ENCODE measurements at places on chromosomes 5 and 9.

DNA sequence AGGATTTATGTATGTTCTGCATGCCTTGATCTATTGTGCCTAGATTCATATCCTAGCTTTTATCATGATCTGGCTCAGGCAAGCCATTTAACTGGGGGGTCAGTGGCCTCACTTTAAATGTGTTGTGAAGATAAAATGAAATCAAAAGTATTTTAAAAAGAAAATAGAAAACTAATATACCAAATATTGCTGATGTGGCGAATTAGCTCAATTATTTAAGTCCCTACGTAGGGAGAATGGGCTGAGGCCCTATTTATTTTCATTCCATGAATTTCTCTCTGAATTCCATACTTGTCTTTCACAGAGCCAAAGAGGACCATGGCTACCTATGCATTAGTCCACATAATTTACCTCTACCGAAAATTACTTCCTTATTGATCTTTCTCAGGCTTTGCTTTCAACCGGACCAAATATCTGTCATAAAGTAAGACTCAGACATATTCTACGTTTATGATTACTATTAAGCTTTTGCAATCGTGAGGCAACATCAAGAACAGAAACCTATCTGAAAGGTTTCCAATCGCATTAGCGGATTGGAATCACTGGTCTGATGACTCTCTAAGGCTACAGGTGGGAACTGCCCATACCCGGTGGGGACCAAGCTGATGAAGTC lies 1.7 kb downstream of the MBLAC2 start:
- DNase-seq = no peak

DNA sequence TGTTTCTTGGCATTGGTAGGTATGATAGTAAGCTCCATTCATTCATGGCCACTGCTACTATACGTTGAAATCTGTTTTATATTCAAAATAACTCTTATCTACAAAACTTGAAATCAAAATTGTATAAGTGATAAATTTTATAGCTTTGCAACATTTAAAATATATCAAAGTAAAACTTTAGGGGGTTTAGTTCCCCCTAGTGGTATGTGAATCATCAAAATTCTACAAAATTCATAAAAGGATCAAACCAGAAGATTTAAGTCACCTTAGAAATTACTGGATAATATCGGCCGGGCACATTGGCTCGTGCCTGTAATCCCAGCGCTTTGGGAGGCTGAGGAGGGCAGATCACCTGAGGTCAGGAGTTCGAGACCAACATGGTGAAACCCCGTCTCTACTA lies 243.0 kb upstream of the CDH18 start:
- no peak for DNase-seq

DNA sequence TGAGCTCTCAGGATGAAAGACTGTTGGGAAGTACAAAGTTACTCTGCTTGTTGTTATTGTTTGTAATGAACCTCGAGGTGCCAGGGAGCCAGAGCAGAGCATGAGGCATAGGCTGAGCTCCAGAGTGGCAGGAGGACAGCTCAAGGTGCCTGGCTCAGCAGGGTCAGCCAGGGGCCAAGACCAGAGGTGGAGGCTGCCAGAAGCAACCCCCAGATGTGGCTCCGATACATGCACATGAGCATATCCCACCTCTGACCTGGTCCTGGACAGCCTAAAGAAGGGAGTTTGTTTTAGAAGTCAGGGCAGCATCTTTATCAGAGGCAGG lies 105.6 kb downstream of the PSD2 start:
- DNase-seq = no peak

- DNase-seq = no peak
These were observed 95.9 kb downstream of the KCNIP1 start for GRCh38 chr5:170599756-170600155.

DNA sequence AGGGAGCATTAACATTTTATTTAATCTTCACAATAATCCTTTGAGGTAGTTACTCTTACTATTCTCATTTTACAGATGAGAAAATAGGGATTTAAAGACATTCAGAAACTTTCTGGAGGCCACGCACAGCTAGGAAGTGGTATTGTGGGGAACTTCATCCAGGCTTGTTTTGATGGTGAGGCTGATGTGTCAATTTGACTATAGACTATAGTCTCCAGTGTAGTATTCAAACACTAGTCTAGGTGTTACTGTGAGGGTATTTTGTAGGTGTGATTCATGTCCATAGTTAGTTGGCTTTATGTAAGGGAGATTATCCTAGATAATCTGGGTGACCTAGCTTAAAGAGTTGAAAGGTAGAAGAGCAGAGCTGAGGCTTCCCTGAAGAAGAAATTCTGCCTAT lies 54.1 kb upstream of the ELL2 start:
- DNase-seq = no peak

- DNase-seq = no peak
These were observed 498.6 kb upstream of the GRIN3A start for GRCh38 chr9:102237094-102237493.

GRCh38 chr9:111094433-111094924 lies 56.2 kb upstream of the LPAR1 start:
- DNase-seq = no peak

DNA sequence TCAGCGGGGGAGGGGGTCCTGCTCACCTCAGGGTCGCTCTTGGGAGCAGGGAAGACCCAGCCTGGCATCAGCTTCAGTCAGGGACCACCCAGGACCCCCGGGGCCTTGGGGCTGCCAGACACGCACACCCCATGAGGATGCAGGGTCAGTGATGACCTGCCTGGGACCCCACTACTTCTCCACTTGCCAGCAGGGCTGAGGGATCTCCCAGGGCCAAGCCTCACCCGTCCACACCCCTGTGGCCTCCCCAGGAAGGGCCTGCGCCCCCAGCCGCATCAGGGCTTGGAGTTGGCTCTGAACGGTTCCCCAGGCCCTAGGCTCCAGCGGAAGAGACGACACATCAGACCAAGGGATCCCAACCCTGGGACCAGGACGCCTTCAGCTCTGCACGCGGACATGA lies 33.7 kb downstream of the SLC12A7 start:
- DNase-seq = no peak

DNA sequence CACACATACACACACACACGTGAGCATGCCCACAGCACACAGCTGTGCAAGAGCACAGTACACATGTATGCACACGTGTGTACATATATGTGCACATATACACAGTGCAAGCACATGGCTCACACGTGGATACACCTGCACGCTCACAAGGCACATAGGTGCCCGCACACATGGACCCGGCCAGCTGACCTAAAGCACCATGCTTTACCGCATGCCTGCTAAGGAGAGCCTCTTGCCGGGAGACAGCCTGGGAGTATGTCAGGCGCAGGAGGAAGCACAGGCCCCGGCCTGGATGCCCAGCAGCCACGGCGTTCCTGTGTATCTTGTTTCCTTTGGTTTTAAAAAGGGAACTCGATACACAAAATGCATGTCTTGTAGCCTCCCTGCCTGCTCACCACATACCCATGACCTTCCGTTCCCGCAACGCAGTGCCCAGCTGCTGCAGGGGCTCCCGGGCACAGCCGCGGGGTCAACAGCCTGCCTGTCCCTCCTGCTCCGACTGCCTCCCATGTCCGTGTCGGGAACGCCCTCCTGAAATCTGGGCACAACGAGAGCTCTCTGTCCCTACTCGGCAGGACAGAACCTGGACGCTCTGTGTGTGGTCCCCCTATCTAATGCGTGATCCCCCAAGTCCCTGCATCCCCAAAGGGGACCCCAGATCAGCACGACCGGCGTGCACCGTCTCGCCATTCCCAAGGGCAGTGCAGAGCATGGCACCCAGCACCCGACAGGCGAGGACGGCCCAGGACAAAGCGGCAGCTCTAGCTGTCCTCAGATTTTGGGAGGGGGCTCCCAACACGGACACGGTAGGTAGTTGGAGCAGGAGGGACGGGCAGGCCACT lies 3.6 kb downstream of the SLC12A7 start:
- no peak for DNase-seq

GRCh38 chr5:139808481-139809330 lies 13.1 kb downstream of the PSD2 start:
- DNase-seq = no peak

DNA sequence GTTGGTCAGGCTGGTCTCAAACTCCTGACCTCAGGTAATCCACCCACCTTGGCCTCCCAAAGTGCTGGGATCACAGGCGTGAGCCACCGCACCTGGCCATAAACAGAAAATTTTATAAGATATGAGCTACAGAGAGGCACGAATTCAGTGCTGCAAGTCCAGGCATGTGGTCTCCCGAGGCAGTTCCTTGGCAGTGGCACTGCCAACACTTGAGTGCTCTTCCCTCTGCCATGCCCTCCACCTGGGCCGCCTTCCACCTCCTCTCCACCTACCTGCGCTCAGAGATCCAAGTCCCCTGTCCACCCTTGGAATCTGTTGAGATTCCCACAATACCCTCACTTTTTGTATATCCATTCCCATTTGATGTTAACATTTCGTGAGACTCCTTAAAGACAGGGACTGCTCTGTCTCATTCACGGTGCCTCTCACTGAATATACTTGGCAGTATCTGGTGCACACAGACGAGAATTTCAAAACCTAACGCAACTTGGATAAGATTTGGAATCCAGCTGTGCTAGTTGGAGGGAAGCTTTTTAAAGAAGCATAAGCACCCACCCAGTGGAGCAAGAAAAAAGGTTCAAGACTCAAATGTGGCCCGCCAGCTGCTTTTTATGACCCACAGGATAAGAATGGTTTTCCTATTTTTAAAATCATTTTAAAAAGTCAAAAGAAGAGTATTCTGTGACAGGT lies 68.3 kb downstream of the DCP2 start:
- no peak for DNase-seq

GRCh38 chr5:81336556-81336955 lies 35.2 kb downstream of the ZCCHC9 start:
- DNase-seq = no peak

- no peak for DNase-seq
These were observed 49.9 kb upstream of the MARCHF11 start for GRCh38 chr5:16229357-16229940.

- peak; percentile 94 for DNase-seq
These were observed 36.4 kb upstream of the GLRX start for GRCh38 chr5:95858661-95859595.

GRCh38 chr5:152271420-152271819 lies 133.7 kb downstream of the NMUR2 start:
- DNase-seq = no peak

DNA sequence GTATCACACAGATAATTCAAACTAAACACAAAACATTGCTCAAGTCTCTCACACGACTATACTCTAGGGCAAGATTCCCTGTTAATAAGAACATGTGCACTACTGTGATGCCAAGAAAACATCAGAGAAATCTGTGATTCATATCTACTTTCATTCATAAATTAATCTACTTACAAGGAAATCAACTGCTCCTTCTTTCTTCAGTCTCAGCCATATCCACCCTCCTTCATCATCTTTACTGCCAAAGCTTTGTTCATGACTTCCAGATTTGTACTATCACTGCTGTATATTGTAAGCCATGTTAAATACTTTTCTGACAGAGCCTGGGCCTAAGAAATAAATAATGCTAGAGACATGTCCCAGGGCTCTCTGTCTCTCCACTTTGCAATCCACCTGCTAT lies 35.1 kb downstream of the CTNNAL1 start:
- no peak for DNase-seq

GRCh38 chr5:62592558-62592957 lies 13.9 kb downstream of the LRRC70 start:
- no peak for DNase-seq

- no peak for DNase-seq
These were observed 17.3 kb downstream of the VCAN start for GRCh38 chr5:83488821-83489220.

DNA sequence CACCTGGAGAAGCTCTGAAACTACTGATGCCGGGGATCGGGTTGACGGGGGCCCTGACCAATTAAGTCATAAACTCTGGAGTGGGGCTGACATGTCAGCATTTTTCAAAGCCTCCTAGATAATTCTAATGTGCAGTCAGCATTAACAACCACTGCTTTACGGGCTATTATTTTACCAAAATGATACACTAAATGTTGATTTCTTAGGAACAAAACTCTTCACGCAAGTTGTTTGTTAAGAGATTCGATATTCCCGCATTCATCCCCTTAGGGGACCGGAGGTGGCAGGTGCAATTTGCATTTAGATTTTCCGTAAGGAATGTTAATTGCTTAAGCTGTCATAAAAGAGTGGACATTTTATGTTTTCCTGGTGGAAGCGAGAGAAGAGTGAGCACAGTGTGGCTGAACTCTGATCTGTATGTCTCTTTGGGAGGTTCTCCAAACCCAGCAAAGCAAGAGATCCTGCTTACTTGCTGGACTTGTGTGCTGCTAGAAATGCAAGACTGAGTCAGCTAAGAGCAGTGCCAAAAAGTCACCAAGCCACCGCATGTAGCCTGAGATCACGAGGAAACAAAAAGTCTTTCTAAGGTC lies 77.6 kb downstream of the UGCG start:
- no peak for DNase-seq

DNA sequence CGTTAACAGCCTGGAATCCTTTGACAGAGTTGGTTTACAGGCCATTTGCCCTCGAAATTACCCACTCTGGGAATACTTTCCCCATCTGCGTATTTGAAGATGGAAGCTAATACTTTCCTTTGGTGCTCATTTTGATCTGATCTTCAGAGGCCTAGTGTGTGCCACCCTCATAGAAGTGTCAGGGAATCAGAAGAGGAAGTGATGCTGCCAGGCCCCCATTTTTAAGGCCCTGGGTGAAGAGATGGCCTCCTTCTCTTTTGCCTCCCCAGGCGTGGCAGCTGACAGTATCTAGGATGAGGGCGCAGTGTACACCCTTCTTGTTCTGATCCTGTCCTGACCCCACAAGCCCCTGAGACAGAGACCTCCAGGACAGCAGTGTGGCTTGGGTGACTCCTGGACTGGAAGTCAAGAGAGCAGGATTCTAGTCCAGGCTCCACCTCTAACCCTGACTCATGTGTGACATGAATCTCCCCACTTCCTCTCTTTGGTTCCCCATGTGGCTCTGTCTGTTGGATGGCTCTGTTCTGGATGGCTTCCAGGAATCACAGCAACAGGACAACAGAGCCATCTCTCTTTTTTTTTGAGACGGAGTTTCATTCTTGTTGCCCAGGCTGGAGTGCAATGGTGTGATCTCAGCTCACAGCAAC lies 27.8 kb downstream of the CSF1R start:
- DNase-seq = no peak

- DNase-seq = no peak
These were observed 88.1 kb downstream of the CNTLN start for GRCh38 chr9:17222932-17223331.
